ENCODE measurements at places on chromosomes 16 and 17. TPM values are rescaled to one million over a fixed set of nuclear protein-coding genes. Genes with fewer than 3 reads are reported as not detected.
A peak's percentile ranks its signal among the peaks of the same experiment; 100 is the strongest.

Gene PNPO
- total RNA-seq: 36.3 TPM

DNA sequence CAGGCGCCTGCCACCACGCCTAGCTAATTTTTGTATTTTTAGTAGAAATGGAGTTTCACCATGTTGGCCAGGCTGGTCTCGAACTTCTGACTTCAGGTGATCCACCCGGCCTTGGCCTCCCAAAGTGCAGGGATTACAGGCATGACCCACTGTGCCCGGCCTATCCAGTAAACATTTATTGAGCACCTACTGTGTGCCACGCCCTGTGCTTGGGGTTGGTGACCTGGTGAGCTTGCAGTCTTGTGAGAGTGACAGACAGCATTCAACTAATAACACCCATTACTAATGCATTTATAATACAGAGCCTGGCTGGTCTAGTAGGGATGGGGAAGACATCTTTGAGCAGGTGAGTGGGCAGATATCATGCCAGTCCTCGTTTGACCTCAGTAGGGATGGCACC is 113.1 kb downstream of the SOCS1 start:
- DNase-seq: no peak

DNA sequence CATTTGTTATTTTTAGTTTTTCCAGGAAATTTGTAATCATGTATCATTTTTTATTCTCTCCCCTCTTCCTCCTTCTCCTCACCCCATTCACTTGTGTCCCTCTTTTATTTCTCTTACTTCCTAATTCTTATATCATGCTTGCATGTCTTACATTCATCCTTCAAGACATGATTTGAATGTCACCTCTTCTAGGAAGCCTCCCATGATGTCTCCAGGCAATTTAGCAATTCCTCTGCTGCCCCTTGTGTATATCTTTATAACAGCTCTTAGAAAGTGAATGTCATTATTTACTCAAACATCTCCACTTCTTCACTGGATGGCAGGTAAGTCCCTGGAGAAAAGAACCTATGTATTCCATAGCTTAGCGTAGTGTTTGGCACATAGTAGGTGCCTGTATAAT is 7.8 kb downstream of the HNF1B start:
- DNase-seq: no peak

Gene CIBAR2
- not detected for total RNA-seq

Gene XYLT1
- total RNA-seq: 6.0 TPM

Gene CALCOCO2
- 44.4 TPM for total RNA-seq

GRCh38 chr17:36686123-36686669 is 84.8 kb downstream of the MRM1 start:
- no peak for DNase-seq

DNA sequence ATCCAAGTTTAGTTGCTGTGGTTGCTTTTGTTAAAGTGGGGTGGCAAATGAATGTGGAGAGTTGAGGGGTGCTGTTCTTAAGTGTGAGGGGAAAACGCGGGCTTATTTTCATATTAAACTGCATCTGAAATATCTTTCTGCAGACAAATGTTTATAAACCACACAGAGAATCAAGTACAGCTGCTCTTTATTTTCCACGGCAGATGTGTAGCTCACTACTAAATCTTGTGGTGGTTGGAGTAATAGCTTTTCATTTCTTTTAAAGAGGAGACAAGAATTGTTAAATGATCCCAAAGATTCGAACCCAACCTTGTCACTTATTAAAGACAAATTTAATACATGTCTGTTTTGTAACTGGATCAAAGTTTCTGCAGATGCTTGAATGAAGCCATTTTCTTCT is 2.1 kb downstream of the CLTC start:
- no peak for DNase-seq

- no peak for DNase-seq
Measured at GRCh38 chr17:57724026-57724728, 20.9 kb downstream of the CCDC182 start.

- no peak for DNase-seq
Measured at GRCh38 chr16:87801679-87802259, 36.0 kb upstream of the KLHDC4 start.

DNA sequence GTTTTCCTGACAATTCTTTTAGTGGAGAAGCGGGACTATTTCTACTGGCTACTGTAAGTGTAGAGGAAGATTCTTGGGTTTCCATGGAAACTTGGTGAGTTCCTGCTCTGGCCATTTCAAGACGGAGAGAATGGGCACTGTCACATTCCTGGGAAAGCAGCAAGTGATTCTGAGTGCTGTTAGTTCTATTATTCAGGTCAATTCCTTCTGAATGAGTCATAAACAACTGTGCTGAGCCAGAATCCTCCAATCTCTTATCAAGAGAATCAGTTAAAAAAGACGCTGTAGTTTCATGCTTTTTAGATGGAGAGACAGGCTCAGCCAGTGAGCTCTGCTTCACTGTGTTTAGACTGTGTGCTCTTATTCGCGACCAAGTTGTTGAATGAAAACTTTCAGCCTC is 19.6 kb downstream of the AKAP10 start:
- peak; percentile 95 for DNase-seq

Gene EFNB3
- total RNA-seq: 0.87 TPM

DNA sequence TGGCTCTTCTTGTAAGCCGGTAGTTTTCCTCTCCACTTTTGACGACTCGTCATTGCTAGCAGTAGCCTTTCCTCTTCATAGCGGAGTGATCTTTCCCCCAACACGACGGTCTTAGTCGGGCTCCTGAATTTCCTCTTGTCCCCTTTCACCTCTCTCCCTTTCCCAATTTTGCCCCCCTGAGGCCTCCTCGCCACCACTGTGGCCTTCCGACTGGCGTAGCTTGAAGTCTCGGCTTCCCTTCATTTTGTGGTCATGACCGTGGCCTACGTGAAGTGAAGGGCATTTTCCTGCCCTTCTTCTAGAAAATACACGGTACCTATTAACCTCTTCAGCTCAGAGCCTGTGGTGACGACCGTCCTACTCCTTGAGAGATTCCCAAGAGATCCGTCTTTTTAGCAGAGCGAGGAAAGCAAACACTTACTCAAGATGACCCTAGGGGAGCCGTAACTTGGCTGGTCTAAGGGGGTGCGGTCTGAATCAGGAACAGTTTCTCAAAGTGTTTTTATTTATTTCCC is 787 bp downstream of the PRKAR1A start:
- no peak for DNase-seq

DNA sequence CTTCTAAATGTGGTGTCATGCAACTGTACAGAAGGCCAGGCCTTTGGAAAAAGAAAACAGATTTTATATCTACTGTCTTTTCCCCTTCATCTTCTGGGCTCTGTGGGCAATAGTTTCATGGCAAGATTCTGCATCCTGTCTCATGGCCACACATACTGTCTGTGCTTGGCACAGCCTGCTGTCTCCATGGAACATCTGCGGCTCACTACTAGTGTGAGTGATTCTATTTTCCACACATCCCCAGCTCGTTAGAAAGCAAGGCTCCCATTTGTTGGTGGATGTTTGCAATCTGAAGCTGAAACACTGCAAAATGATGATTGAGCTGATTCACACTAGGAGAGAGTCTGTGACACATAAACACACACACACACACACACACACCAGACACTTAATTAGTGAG is 32.4 kb downstream of the CACNG3 start:
- no peak for DNase-seq

Gene SLC6A4
- total RNA-seq: 2.5 TPM

DNA sequence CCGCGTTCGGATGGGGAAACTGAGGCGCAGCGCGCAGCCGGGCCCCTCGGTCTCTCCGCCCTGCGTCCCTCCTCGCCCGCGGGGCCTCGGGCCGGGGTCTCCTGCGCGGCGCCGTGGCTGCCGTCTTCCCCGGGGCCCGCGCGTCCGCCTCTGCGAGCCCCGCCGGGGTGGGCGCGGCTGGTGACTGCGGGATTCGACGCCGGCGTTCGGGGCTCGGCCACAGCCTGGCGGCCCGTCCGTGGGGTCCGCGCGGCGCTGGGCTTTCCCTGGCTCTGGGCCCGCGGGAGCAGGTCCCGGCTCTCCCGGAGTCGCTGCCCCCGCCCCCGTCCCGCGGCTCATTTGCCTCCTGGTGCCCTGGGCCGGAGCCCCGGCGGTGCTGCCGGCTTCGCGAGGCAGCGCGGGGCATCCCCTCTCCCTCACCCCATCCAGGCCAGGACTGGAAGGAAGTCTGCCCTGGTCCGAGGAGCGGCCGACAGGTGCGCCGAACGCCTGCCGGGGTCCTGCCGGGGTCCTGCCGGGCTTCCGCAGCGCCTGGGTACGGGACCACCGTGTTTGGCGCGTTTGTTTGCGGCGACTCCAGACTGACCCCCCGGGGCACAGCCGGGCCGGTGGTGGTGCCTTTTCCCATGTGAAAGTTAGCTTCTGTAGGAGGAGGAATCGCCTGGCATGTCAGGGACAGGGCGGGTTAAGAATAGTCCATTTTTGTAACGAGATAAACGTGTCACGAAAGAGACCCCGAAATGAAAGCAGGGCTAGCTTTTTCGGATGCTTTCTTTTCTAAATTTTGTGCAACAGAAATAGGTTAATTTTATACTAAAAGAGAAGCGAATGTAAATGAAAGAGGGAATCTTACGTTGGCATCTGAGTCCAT is 671 bp downstream of the CHMP6 start:
- DNase-seq: no peak

GRCh38 chr17:47830396-47831002 is 842 bp downstream of the MRPL10 start:
- DNase-seq: no peak

DNA sequence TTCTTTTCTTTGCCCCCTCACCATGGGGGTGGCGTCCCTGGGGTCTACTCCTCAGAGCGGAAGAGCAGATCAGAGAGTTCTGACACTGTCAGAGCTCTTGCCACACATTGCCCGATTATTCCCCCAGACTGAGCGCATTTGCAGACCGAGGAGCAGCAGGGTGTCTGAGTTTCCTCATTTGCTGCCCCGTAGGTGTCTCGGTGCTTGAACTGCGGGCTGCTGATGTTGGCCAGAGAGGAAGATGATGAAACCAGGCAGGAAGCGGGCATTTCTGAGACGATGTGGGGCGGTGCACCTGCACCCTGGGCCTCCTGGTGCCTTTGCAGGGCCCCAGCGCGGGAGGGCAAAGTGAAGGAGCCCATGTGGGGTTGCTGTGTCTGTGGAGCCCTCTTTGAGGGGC is 55.2 kb downstream of the ARSG start:
- DNase-seq: no peak

DNA sequence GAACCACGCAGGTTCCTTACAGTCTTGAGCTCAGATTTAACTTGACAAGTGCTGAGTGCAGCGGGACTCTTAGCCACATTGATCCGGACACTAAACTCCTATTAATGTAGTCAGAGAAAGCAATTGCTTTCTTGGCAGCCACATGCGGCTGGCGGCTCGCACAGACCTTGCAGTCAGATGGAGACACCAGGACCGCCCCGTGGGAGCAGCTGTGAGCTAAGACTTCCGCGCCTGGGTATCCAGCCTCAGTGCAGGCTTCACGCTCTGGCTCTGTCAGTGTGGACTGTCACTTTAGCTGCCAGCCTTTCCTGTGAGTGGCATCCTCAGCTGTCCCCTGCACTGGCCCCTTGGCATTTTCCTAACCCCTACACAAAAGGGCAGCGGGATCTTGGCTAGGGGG is 80.9 kb upstream of the NLRP1 start:
- no peak for DNase-seq

GRCh38 chr17:37789771-37790541 is 45.1 kb upstream of the HNF1B start:
- no peak for DNase-seq

- DNase-seq: no peak
Measured at GRCh38 chr16:57809276-57810196, 7.2 kb upstream of the KIFC3 start.

DNA sequence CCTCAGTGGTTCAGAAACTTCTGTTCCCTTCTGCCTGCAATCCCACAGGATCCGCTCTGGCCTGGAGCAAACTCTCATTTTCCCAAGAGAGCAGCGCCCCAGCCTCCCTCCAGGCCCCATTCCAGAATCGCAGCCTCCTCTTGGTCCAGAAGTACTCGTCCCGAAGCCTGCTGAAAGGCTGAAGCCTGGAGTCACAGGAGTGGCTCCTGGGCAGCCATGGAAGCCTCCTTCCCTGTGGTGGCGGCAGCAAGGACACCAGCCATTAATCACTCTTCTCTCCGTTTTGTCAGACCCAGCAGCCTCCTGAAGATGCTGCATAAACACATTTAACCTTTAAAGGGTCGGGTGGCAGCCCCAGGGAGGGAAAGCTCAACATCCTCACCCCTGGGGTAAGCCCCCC is 66.9 kb upstream of the TNRC6C start:
- DNase-seq: no peak

Gene PRAC2
- total RNA-seq: not detected

- no peak for DNase-seq
Measured at GRCh38 chr17:66474258-66474657, 171.8 kb downstream of the PRKCA start.

DNA sequence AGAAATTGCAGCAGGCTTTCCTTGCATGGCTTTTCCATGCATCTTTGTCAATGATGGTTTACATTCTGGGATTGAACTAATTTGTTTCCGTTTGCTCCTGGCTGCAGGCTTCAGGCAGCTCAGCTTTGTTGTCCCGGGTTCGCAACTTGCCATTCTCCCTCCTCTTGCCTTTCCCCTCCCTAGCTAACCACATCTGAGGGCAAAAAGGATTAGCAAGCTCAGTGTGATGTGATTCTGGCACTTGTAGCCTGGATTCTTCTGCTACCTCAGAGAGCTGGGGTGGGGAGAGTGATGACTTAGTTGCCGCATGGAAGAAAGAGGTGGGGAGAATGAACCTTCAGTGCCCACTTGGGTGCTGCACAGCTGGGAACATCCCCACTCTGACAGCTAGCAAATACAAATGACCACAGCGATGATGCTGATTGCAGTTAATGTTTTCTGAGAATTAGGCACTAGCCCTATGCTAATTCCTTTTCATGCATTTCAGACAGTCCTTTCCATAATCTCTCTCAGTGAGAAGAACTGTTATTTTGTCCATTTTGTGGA is 120.2 kb upstream of the SALL1 start:
- no peak for DNase-seq

- no peak for DNase-seq
Measured at GRCh38 chr16:49839017-49839825, 16.7 kb downstream of the ZNF423 start.

DNA sequence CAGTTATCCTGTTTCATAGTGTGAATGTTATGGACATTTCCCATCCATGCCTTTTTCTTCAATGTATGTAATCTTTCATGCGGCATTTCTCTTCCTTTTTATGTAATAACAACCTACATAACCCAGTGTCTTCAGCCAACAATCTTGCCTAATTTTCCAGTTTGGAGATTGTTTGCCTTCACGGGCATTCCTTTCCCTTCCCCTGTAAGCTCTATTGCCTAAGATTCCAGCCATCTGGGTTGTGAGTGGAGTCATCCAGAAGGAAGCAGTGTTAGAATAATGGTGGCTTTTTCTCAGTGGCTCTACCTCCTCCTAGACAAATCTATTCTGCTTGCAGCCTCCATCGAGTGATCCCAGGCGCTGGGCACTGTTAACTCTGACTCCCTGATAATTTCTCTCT is 22.3 kb downstream of the SYCE1L start:
- DNase-seq: no peak

Gene ZNF23
- total RNA-seq: 6.7 TPM
